Panc1 (cell line): ENCODE measurements at places on chromosomes 1 and 21. TPM values are rescaled to one million over a fixed set of nuclear protein-coding genes. Genes with fewer than 3 reads are reported as not detected.

The ANKRD65 gene
- total RNA-seq = 1.9 TPM

The FAM177B gene
- not detected for total RNA-seq

The TMPRSS2 gene
- 111 TPM for total RNA-seq

The SHCBP1L gene
- not detected for total RNA-seq

The CASQ1 gene
- total RNA-seq = not detected

The AADACL3 gene
- total RNA-seq = not detected

The PCNT gene
- total RNA-seq = 44.3 TPM

The ETV3L gene
- not detected for total RNA-seq

The EXOSC10 gene
- 93.1 TPM for total RNA-seq

The INSRR gene
- not detected for total RNA-seq

The RIIAD1 gene
- total RNA-seq = not detected

The CFAP141 gene
- total RNA-seq = not detected

The TMEM54 gene
- 61.5 TPM for total RNA-seq

The CRYAA gene
- total RNA-seq = 2.1 TPM

The ITGB2 gene
- 3.0 TPM for total RNA-seq

The OR2T2 gene
- not detected for total RNA-seq

The PADI3 gene
- total RNA-seq = 3.4 TPM

The CHI3L1 gene
- total RNA-seq = 0.10 TPM

The TAS1R1 gene
- total RNA-seq = not detected

The SPRR2B gene
- not detected for total RNA-seq

The MACF1 gene
- total RNA-seq = 413 TPM

The SLC9C2 gene
- total RNA-seq = not detected

The HTR1D gene
- total RNA-seq = 3.5 TPM

The SZT2 gene
- 40.2 TPM for total RNA-seq

The MCOLN2 gene
- 22.5 TPM for total RNA-seq

The PCSK9 gene
- 0.26 TPM for total RNA-seq

The HPCA gene
- total RNA-seq = 1.2 TPM

The SV2A gene
- 2.9 TPM for total RNA-seq

The PCNX2 gene
- 2.6 TPM for total RNA-seq

The NBPF10 gene
- total RNA-seq = 2.8 TPM

The KRTAP21-2 gene
- total RNA-seq = not detected

The HCRTR1 gene
- 0.18 TPM for total RNA-seq

The FNDC5 gene
- total RNA-seq = 2.6 TPM

The SESN2 gene
- 19.7 TPM for total RNA-seq

The KRTAP13-2 gene
- total RNA-seq = not detected

The OR2L2 gene
- total RNA-seq = not detected

The EDARADD gene
- total RNA-seq = 35.4 TPM

The PRRX1 gene
- total RNA-seq = 0.69 TPM

The DNASE2B gene
- total RNA-seq = not detected

The PRAMEF18 gene
- not detected for total RNA-seq

The FCGR3B gene
- not detected for total RNA-seq

The SLC6A9 gene
- total RNA-seq = 9.2 TPM

The FLG2 gene
- not detected for total RNA-seq

The EIF4G3 gene
- total RNA-seq = 78.6 TPM

The AADACL4 gene
- total RNA-seq = not detected

The CDC42BPA gene
- 32.8 TPM for total RNA-seq

The CRYBG2 gene
- total RNA-seq = 0.64 TPM

The SPOCD1 gene
- 0.54 TPM for total RNA-seq

The USP33 gene
- total RNA-seq = 52.2 TPM

The CNR2 gene
- not detected for total RNA-seq

The AMY1B gene
- total RNA-seq = not detected

The KRTAP11-1 gene
- not detected for total RNA-seq

The LCE2A gene
- not detected for total RNA-seq

The PKLR gene
- 0.13 TPM for total RNA-seq

The C4BPA gene
- total RNA-seq = 0.26 TPM
